ENCODE measurements at places on chromosomes 16 and 17.

- peak; percentile 68 for DNase-seq
Observed at GRCh38 chr17:64020056-64020766, at the start of gene ICAM2. Gene ICAM2, minus strand, starts transcription at chr17:64020633. Its CDS starts 13,942 bp downstream, at chr17:64006691.

DNA sequence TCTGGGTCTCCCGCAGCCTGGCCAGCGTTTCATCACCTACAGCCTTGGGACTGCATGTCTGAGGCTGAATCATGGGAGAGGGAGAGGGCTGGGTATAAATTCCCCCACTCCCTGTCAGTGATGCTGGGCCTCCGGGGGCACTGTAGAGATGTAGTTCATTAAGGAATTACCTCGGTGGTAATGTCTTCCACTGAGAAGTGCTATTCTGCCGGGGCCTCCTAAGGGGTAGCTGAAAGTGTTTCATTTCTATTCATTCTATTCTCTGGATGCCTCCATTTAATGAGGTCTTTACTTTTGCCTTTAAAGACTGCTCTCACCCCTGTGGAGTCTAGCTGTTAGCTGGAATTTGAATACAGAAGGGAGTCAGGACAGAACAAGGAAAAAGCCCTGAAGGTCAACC is 116.4 kb upstream of the HS3ST4 start:
- no peak for DNase-seq

DNA sequence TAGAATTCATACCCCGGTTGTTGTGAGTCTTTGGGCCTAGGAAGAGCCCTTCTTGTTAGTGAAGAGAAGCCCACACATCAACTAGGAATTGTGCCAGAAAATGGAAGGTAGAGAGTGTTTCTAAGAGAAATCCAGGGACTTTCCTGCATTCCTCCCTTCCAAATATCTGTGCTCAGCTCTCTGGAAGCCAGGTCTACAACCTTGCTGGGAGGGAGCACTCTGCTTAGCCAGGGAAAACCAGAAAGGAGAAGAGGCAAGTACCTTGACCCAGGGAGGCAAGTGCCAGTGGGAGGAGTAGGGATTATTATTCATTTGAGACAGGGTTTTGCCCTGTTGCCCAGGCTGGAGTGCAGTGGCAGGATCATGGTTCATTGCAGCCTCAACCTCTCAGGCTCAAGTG is 48.4 kb upstream of the TAC4 start:
- DNase-seq, result no peak

DNA sequence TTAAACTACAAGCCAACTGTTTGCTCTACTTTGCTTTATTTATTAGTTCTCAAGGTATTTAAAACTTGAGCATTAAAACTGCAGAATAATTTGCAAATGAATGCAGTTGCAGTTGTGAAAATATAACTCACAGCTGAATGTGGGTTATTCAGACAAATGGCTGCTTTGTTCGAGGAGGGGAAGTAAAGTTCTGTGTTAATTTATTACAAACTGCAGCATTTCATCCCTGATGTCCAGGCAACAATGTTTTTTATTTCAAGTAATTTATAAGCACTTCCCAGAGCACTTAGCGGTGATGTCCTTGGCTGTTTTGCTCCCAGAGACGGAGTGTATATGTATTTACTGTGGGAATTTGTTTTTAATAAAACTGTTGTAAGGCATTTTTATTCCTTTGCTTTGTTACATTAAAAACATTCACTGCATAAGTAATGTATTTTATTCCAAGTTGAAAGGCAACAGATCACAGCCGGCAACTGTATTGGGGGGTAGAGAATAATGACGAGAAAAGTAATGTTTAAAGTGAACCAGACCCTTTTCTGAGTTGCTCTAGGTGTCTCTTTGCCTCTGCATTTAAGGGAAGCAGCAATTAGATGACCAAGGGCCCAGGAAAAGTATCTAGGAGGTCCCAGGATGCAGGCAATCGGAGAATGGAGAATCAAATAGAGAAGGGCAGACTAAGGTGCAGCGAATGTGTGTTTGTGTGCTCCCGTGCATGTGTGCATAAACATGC is 291.2 kb upstream of the SALL1 start:
- no peak for DNase-seq

DNA sequence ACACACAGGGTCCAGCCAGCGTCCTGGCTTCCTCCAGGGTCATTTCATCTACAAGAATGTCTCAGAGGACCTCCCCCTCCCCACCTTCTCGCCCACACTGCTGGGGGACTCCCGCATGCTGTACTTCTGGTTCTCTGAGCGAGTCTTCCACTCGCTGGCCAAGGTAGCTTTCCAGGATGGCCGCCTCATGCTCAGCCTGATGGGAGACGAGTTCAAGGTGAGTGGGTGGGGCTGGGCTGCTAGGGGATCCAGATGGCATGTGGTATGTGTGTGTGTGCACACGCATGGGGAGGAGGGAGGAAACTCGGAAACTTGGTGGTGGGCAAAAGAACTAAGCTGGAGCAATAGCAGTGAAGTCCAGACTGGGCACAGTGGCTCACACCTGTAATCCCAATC is 11.5 kb downstream of the CETP start:
- no peak for DNase-seq

DNA sequence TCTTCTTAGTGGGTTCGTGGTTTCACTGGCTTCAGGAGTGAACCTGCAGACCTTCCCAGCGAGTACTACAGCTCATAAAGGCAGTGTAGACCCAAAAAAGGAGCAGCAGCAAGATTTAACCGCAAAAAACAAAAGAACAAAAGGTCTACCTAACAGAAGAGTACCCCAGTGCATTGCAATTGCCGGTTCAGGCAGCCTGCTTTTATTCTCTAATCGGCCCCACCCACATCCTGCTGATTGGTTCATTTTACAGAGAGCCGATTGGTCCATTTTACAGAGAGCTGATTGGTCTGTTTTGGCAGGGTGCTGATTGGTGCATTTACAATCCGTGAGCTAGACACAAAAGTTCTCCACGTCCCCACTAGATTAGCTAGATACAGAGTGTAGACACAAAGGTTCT is 2.0 kb upstream of the ARRB2 start:
- DNase-seq, result no peak
